ENCODE measurements at places on chromosomes 5 and 9.

DNA sequence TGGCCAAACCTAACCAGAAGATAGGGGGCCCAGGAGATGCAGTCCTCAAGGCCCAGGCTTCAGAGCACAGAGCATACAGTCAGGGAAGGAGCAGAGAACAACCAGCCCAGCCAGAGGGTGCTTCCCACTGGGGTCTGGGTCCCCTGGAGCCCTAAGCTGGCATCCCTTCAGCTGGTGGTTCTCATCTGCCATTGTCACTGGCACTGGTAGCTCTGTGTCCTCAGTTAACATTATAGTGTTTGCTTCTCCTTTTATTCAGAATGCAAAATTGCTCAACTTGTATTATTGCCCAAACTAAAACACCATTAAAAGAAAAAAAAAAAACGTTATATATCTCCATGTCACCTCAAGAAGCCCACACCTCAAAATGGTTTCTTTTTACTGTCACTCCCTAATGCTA lies 219.2 kb downstream of the ENC1 start:
- no peak for DNase-seq

DNA sequence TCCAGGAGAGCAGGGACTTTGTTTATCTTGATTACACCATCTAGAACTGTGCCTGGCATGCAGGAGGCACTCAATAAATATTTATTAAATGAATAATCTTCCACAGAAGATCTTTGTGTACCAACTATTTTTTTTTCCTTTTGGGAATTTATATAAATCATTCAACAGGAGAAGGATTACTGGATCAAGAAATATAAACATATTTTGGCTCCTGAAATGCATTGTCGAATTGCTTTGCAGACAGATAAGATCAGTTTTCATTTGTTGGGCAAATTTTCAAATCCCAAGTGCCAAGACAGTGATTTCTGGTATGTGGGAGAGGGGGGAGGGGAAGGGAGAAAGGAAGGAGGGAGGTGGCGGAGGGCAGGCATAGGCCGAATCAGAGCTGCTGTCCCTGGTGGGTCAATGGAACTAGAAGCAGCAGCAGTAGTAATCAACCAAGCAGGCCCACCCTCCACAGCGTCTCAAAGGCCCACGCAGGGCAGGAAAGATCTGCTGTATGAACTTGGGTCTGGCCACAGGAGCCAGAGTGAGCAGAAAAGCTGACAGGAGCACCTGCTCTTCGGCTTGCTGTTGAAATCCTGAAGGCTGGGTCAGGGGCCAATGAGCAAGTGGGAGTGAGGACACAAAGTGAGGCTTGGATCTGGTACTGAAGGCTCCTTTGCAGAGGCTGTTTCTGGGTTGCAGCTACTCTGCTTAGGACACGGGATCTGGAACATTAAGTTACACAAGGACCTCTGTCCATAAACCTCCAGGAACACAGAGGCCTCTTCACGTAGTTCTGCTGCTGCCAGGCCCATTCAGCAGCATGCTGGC lies 15.8 kb upstream of the TRAF1 start:
- DNase-seq, result no peak

- no peak for DNase-seq
These were observed 9.0 kb downstream of the GPSM1 start for GRCh38 chr9:136336156-136336870.

DNA sequence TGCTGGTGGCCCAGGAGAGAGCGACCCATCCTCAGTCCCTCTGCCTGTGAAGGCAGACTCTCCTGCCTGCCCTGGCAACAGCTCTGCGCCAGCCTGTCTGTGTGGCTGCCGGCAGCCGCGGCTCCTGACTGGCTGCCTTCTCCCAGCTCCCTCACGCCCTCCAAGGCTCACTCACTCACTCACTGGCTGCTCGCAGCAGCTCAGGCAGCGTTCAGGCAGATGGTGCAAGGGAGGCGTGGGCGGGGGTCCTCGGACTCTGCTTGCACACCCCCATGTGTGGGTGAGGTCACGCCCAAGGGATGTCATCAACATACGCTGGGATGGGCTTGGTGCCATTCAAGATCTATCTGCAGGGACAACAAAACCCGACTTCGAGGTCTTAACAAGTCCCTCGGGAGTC lies 66.7 kb downstream of the DAB2IP start:
- peak; percentile 58 for DNase-seq

GRCh38 chr9:126829035-126829434 lies 24.2 kb downstream of the ZBTB43 start:
- no peak for DNase-seq

DNA sequence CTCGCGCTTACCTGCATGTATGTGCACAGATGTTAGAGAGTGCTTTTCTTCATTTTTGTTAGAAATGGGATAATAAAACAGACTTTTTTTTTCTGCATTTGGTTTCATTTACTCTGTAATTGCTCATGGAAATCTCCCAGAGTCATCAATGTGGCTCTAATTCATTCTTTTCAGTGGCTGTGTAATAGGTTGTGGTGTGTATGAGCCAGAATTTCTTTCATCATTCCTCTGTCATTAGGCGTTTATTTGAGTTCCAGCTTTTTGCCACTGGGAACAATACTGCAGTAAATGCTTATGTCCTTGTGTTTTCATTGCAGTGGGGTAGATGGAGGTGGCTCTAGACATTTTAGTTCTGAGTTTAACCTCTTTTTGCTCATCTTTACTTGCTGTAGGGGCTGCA lies 118.9 kb downstream of the NXNL2 start:
- DNase-seq, result no peak

DNA sequence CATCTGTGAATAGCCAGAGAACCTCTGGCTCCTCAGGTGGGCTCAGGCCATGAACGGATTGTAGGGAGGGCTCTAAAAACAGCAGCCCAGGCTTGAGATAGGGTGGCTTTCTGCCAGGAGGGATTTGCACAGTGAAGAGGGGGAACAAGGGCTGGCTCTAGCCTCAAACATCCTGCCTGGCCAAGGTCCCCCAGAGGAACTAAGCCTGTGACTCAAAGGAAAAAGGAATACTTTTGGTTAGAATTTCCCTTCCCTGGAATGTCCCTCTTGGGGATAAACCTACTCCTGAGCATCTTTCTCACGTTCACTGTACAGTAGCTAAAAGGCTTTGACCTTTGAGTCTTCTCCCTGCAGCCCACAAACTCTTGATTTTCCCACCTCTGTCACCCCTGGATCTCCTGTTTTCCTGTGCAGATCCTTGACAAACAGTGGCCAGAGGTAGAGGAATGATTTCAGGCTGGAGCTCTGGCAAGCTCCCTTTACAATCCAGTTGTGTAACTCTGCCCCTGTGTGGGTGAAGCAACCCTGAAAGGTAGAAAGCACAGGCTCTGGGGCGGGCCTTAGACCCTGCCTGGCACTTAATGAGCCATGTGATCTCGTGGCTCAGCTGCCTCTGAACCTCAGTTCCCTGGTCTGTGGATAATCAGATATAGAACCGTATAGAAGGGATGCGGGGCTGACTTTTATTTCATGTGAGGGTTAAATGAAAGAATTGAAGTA lies 17.4 kb downstream of the SEC61B start:
- DNase-seq, result no peak

GRCh38 chr5:174387448-174387847 lies 336.9 kb upstream of the MSX2 start:
- no peak for DNase-seq

DNA sequence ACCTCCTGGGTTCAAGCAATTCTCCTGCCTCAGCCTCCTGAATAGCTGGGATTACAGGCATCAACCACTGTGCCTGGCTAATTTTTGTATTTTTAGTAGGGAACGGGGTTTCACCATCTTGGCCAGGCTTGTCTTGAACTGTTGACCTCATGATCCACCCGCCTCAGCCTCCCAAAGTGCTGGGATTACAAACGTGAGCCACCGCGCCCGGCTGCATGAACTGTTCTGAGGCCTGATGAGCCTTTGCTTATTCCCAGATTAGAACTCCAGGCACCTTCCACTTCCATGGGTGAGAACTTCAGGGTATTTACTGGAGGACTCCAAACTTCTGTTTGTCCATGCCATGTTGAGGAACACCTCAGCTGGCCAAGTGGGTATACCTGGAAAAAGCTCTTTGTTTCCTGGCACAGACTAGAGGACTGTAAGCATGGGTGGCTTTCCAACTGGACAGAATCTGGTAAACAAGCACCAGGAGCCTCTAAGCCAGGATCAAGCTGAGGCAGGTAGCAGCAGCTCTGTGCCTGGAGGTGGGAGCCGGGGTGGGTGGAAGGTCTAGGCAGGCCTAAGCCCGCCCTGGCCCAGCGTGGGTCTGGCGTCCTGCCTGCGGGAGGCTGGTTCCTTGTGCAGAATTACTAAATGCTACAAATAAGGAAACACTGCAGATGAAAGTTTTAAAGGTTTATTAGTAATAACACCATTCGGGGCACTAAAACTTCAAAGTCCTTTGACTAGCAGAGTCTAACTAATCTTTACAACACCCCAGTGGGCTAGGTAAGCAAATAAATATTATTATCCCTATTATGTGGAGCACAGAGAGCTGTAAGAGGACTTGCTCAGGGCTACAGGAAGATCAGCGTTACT lies 78.4 kb downstream of the SEMA5A start:
- DNase-seq, result no peak

- no peak for DNase-seq
These were observed 134.5 kb downstream of the ALDH1A1 start for GRCh38 chr9:72818385-72818784.

GRCh38 chr5:90418214-90418613 lies 8.7 kb upstream of the CETN3 start:
- no peak for DNase-seq

DNA sequence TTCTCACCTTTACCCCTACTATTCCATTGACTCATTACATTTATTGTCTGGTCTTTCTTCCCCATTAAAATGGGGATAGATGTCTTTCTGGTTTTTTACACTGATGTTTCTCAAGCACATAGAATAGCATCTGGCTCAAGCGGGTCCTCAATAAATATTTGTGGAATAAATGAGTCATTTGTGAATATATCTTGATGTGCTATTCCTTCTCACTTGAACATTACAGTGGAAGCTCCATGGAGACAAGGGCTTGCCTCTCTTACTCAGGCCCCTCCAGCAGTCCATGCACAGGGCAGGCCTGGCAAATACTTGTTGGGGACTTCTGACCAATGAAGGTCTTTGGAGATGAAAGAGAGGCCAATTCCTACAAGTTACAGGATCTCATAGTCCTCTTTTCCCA lies 151.7 kb upstream of the TAS2R1 start:
- no peak for DNase-seq

- DNase-seq, result no peak
These were observed 20.5 kb downstream of the GFI1B start for GRCh38 chr9:132998831-132999635.

DNA sequence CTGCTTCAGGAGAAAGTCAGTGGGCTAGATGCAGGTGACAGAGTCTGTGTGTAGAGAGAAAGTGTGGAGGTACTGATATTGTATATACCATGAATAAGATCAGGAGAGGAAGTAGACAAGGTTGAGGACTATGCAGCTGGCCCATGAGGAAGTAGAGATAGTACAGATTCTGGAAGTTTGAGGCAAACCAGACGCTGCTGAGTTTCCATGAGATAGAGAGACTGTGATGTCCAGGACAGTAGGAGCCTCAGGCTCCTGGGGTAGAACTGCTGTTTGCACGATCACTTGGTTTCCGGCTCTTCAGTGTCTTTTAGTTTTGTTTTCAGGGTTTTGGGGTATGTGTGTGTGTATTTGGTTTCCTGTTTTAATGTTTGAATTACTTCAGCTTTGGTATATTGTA lies 13.6 kb downstream of the OTULINL start:
- DNase-seq, result no peak

DNA sequence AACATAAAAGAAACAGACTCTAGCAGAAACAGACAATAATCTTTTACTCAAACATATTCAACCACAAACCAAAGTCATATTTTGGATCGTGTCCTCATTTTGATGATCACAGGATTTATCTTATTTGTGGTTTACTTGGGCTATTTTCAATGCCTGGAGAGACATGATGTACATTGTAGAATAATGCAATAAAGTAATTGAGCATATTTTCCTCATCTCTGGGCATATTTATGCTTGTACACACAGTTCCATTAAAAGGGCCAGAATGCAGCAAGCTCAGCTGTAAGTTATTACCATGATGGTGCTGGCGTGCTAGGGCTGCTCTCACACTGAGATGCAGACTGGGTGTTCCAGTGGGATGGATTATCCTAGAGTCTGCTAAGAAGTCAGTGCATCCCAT lies 456.7 kb downstream of the TLE4 start:
- no peak for DNase-seq

DNA sequence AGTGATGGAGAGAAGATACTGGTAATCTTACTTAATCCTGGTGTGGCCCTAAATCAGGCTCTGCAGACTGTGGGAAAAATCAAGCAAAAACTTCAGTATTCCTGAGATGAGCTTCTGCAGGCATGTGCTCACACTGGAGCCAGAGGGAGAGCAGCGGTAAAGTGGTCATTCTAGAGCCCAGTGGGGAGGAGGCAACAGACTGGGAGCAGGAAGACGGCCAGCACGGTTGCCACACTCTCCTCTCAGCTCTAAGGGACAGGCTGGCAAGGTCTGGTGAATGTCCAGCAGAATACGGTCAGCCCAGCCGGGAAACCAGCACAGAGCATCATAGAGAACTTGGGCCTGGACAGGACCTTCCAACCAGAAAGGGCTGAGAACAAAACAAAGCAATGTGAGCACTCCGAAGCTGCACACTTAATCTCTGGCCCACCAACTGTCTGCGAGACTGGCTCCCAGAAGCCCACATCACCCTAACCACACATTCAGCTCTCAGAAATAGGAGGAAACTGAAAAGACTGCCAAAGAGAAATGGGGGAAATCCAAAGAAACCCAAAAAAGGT lies 30.3 kb downstream of the MED27 start:
- DNase-seq, result no peak

- DNase-seq, result no peak
These were observed 58.5 kb downstream of the CSF2 start for GRCh38 chr5:132132138-132132537.

GRCh38 chr5:152271420-152271819 lies 133.7 kb downstream of the NMUR2 start:
- DNase-seq, result no peak

GRCh38 chr5:38780945-38781344 lies 64.9 kb upstream of the OSMR start:
- peak; percentile 50 for DNase-seq

GRCh38 chr5:32760091-32760509 lies 49.0 kb downstream of the NPR3 start:
- DNase-seq, result no peak

DNA sequence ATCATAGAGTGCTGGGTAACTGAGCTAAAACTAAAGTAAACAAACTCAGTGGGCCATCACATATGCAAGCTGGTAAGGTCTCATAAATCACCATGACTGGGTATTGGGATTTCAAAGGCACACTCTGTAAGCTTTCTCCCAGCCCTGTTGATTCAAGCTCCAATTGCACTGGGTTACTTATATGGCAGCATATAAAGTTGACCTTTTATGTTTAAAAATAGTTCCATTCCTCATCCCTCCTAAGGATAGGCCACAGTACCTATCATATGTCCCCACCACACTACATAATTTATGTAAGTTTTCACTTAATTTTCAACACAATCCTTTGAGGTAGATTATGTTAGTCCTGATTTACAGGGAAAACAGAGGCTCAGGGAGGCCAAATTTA lies 438.4 kb downstream of the RAB3C start:
- no peak for DNase-seq

GRCh38 chr5:135005076-135005475 lies 29.0 kb downstream of the PITX1 start:
- DNase-seq, result no peak

GRCh38 chr5:113510836-113511451 lies 2.5 kb upstream of the YTHDC2 start:
- no peak for DNase-seq
